Aorta (tissue), 5 donors: ENCODE measurements at places on chromosomes 7 and 10. TPM values are rescaled to one million over a fixed set of nuclear protein-coding genes. Genes with fewer than 3 reads are reported as not detected.

GRCh38 chr7:156334636-156335035 is 305.9 kb upstream of the RNF32 start:
- no peak for DNase-seq

- no peak for DNase-seq
These were observed 49.5 kb upstream of the SLC29A3 start for GRCh38 chr10:71269301-71270288.

DNA sequence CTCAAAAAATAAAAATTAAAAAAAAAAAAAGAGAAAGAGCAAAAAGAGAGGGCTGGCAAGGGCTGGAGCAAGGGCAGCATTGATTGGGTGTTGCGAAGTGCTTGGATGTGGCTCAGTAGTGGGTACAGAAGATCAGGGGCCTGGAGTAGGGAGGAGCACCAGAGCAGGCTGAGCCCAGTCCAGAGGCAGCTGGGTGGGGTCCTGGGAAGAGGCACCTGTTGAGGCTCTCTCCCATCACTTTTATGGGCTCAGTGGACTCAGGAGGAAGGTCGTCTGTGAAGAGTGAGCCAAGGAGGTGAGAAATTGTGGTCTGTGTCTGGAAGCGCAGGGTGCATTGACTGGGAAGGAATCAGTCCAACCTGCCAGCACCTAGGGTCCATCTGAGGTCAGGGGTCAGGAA is 11.8 kb upstream of the ZMIZ2 start:
- DNase-seq, result peak; percentile 34

DNA sequence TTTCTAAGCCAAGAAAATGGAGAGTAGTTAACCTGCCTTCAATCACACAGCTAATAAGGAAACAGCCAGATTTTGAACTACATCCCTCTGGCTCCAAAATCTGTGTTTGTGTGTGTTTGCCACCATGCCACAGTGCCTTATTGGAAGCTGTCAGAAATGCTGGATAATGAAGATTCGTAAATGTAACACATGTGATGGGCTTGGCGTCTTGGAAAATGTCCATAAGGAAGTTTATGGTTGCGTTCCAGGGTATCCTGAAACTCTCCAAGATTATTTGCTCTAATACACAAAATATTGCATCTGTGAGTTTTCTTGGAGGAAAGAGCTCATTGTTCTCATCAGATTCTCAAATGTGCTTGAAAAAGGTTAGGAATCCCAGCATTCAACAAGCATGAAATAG is 22.7 kb downstream of the MYOF start:
- no peak for DNase-seq

GRCh38 chr10:79361726-79362397 is 14.6 kb downstream of the PPIF start:
- DNase-seq, result no peak

DNA sequence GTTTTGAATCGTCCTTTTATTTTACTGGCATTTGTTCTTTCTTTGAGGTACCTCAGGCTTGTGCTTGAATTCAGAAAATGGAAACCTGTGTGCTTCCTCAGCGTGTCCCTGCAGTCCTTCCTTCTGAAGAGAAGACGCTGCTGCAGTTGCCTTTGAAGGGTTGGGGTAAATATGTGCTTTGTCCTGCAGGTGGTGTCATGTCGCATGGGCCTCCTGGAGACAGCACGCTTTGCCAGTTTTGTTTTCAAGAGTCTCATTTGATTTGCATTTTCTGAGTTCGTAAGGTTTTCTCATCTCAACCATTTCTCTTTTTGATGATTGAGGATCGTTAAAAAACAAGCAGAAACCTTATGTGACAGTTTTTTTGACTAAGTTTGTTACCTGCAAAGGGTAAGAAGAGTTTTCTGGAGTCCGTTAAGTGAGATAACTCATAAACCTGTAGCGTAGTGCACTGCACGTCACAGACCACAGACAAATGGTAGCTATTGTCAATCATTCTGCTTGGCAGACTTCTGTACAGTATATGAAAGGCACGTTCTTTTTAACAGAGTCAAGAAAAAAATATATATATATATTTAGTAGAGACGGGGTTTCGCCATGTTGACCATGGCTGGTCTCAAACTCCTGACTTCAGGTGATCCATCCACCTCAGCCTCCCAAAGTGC is 57.0 kb downstream of the CDC123 start:
- DNase-seq, result no peak

DNA sequence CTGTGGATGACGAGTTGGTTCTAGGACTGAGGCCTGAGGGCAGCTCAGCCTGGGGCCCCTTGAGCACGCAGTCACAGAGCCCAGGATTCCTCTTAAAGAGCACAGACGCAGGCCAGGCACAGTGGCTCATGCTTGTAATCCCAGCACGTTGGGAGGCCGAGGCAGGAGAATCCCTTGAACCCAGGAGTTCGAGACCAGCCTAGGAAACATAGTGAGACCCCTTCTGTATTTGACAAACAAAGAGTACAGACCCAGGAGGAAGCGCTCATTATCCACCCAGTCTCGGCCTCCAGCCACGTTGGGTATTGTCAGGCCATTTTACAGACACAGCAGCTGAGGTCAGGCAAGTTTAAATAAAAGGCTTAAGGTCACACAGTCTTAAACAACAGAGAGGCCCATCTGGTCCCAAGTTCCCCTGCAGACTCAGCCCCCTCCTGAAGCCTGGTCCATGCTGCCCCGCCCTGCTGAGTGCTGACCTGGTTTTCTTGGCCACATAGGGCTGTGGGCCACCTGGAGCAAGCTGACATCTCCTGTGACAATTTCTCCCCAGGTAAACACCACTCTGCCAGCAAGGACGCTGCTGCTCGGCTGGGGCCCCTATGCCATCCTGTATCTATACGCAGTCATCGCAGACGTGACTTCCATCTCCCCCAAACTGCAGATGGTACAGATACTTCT is 12.6 kb downstream of the RGR start:
- DNase-seq, result no peak

GRCh38 chr10:88193018-88193417 is 329.6 kb downstream of the PTEN start:
- DNase-seq, result no peak

GRCh38 chr7:148774471-148774870 is 75.8 kb downstream of the CUL1 start:
- DNase-seq, result no peak

DNA sequence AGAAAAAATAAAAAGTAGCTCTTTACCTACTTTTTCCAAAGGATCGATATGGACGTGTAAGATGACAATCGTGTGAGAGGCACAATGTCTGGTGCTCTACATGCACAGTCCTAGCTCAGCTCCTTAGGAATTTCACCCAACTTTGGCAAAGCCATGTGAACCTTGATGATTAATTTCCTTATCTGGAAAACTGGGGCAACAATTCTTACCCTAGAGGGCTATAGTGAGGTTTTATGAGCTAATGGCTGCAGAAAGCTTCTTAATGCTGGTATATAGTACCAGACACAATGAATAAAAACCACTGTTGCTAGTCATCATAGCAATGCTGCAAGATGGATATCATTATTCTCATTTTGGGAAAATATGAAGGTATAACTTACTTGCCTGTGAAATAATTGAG is 202.7 kb downstream of the PARD3 start:
- DNase-seq, result no peak

DNA sequence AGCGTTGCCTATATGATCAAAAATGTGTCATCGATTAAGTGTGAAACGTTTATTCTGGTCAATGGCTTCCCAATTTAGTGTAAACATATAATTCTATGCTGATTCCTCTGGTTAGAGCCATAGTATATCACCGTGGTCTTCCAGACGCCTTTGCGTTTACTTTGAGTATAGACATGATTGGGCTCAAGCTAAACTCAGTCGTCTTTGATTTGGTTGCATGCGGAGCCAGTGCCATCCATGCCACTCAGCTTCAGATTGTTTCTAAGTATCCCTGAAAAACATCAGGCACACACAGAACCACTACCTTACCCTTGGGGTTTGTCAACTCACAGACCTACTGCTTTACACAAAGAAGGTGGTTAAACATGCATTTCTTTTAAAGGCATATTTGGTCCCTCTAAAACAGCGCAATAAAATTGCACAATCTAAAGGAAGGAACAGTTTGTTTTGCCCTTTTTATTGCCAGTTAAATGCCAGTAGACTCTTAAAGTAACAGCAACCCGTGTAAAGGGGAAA is 273.6 kb upstream of the KLF6 start:
- no peak for DNase-seq

DNA sequence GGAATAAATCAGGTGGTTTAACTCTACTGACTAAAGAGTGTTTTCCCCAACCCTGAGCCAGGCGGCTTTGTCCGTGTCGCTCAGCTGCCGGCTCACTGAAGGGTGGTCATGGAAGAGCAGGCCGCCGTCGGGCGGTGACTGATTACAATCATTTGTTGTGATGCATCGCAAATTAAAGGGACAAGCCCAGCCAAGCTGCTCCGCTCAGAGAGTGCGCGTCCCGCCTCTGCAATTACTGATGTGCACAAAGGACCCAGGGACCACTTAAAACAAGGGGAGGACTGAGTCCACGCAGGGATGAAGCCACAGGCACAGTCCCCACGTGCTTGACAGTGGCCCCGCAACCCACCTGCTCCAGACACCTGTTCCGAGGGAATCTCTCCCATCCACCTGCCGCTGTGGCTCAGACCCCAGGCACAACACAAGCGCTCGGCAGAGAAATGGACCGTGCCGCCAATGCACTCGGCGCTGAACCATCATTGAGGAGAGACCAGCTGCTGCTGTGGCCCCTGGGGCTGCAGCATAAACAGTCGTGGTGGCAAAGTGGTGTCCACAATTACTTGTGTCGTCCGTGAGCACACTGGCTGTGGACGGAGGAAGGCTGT is 526.5 kb downstream of the PTPRN2 start:
- DNase-seq, result no peak

The MSMB gene
- total RNA-seq, result not detected

The WEE2 gene
- total RNA-seq, result not detected

The CXCL12 gene
- 322 TPM for total RNA-seq

The JAZF1 gene
- total RNA-seq, result 38.8 TPM

The ACBD7 gene
- total RNA-seq, result not detected

The PLCE1 gene
- 16.6 TPM for total RNA-seq

The TEX47 gene
- not detected for total RNA-seq

The CYP2C19 gene
- not detected for total RNA-seq
